GM12892 (cell line): ENCODE measurements at places on chromosomes 5 and 9.

DNA sequence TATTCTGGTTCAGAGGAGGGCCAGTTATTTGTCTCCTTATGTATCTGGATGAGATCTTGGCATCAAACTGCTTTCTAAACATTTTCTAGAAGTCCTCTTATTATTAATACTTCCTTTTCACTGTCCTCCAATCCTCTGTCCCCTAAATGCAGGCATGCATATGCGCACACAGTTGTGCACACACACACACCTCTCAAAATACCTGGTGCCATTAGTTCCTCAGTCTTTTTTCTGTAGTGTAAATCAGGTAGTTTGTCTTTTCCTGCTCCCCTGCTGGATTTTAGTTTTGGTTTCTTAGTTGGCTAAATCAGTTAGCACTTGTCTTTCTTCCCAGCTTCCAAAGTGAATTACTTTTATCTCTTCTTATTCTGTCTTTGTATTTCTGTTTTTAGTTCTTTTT, 55.8 kb upstream of the LRRC70 start:
- no peak for DNase-seq

DNA sequence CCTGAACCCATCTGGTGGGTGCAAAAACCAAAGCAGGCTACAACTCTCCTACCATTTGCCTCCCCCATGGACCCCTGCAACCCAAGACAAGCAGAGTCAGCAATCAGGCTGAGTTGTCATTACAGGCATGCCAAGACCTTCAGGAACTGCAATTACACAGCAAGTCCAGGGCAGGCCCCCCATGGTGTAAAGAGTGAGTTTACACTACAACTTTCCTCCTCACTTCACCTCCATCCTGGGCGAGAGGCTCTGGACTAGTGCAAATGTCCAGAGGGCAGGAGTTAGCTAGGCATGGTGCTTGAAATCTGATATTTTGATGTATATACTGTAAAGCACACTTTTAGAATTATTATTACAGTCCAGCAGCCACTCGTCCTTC, 7.0 kb upstream of the P4HA2 start:
- no peak for DNase-seq

GRCh38 chr5:163106098-163106497, 331.3 kb upstream of the CCNG1 start:
- no peak for DNase-seq

DNA sequence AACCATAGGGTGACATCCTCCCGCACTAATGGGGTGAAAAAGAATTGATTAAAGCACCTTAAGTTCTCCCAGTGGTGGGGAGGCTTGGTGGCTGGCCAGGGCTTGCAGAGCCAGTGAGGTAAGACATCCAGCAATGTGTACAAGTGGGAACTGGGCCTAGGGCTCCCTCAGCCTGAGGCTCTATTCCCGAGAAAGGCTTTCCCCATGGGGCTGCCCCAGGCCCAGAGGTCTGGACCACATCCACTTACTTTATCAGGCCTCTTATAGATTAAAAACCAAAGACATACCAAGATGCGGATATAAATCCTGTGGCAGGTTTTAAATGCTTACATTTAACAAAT, 35.3 kb downstream of the C5orf15 start:
- no peak for DNase-seq

DNA sequence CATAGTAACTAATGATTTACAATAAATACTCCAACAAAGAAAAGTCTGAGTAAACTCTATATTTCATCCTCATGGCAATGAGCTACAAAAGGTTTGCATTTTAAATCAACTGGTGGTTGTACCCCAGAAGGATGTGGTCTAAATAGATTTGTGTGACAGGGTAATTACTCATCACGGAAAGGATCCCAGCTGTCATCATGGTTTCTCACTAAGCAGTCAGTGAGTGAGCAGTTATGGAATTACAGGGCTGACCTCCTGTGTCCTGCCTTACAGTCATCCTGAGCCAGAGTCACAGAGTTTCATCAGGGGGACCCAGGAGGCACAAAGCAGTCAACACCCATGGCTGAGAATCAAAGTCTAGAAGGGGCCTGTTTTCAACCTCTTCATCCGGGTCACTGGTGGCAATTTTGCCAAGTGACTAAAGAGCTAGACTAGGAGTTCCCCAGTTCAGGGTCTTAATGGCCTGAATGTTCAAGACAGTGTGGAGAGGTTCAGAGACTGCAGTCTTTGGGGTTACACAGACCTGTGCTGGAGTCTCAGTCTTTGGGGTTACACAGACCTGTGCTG, 210.7 kb upstream of the SLC24A2 start:
- DNase-seq: no peak

DNA sequence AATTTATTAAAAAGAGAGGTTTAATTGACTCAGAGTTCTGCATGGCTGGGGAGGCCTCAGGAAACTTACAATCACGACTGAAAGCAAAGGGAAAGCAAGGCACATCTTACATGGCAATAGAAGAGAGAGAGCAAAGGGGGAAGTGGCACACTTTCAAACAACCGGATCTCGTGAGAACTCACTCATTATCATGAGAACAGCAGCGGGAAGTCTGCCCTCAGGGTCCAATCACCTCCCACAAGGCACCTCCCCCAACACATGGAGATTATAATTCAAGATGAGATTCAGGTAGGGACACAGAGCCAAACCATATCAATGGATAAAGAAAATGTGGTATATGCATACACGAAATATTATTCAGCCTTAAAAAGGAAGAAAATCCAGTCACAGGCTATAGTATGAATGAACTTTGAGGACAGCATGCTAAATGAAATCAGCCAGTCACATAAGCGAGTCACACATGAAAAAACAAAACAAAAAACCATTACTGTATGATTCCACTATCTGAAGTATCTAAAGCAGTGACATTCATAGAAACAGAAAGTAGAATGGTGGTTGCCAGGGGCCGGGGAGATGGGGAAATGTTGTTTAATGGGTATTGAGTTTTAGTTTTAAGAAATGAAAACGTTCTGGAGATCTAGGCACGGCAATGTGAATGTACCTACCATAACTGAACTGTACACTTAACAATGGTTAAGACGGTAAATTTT, 83.4 kb upstream of the PCA3 start:
- no peak for DNase-seq

DNA sequence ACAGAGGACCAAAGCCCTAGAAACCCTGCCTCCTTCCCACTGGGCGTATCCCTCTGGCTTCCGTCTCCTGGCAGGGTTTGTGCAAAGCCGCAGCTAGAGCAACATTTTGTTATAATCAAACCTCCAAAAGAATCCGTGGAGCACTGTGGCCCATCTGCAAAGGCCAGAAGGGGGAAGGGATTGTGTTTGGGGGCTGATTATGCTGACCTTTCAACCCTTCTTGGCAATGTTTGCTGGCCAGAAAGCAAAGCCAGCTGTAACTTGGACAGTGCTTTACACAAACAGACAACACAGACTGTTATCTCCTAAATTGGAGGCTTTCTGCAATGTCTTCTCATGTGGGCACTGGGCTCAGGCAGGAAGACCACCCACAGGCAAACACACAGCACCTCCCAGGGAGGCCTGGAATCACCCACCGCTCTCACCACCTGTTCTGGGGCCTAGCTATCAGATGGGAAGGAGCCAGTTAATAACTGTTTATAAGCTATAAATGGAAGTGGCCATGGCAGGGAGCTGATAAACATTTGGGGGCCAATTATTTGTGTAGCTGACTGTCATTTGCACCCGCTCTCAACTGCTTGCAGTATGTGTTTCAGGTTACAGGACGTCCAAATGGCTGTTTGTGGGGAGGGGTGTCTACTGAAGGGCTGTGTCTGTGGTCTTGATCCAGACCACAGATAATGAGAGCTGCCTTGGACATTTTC, 121.6 kb upstream of the ERCC6L2 start:
- DNase-seq: no peak

DNA sequence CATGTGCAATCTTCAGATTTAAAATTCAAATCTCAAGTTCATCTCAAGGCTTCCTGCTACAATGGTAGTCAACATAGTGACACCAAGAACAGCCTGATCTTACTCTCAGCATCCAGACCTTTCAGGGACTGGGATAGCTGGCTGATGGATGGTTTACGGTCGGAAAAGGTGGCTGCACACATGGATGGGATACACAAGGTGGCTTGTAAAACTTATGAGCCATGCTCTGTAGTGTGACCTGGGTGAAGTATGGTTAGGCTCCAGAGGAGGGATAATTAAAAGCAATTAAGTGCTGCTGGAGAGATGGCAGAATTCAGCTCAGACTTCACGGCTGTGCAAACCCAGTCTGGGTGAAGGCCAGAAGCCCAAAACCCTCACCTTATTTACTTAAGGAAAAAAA, 379.5 kb downstream of the NFIB start:
- DNase-seq: no peak

DNA sequence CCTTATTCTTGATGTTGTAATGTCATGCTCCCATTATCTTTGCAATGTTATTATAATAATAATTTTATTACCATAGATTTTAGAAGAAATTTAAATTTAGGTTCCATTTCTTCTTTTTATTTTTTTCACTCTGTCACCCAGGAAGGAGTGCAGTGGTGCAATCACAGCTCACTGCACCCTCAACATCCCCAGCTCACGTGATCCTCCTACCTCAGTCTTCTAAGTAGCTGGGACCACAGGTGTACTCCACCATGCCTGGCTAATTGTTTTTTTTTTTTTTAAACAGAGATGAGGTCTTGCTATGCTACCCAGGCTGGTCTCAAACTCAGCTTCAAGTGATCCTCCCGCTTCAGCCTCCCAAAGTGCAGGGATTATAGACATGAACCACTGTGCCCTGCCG, 11.9 kb downstream of the ZFR start:
- no peak for DNase-seq

GRCh38 chr5:159732220-159732619, 184.1 kb upstream of the ADRA1B start:
- DNase-seq: no peak

DNA sequence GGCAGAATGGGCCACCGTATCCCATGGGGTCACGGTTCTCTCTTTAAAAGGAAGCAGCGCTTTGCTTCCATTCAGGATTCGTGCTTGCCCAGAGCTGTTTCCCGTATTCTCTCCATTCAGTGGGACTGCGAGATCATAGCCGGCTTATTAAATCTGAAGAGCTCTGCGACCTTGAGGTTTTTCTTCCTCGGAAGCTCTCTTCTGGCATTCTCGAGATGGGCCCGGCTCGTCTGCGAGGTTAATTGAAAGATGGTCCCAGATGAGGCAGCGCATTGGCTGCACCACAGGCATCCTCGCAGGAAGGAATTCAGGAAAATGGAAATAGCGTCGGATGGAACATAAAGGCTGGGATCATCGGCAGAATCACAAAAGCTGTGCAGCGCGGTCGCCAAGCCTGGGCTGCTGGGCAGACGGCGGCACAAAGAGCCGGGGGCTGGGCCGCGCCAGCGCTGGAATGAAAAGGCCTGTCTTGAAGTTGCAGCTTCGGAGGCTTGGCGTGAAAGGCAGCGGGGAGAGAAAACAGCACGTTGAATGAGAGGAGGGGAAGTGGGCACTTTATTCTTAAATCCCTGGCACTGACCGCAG, 236.2 kb downstream of the IRX2 start:
- no peak for DNase-seq

GRCh38 chr9:125380406-125380805, 118.8 kb downstream of the GAPVD1 start:
- DNase-seq: no peak

- no peak for DNase-seq
Measured at GRCh38 chr5:17370651-17371050, 127.4 kb upstream of the TAF11L2 start.

GRCh38 chr5:154196955-154197652, 6.6 kb downstream of the GALNT10 start:
- DNase-seq: no peak

- DNase-seq: no peak
Measured at GRCh38 chr5:148856009-148856367, 29.6 kb downstream of the ADRB2 start.

DNA sequence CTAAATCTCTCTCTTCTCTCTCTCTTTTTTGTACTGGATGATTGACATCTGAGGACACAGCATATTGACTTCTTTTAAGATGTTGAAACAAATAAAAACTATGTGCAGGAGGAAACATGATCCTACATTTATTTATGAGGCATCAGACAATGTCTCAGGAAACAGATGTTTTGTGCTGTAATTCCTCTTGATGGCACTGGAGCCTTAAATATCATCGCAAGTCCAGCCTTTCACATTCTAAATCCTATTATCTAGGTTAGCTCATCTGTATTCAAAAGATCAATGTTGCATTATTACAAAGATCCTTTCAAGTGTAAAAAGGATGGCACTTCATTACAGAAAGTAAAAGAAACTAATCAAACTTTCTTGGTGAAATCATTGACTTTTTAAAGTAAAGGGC, 63.9 kb downstream of the MAT2B start:
- DNase-seq: no peak

GRCh38 chr9:88390371-88390990, 2.2 kb downstream of the SPIN1 start:
- DNase-seq: no peak

GRCh38 chr5:10621832-10622231, 58.0 kb downstream of the ANKRD33B start:
- DNase-seq: no peak

- no peak for DNase-seq
Measured at GRCh38 chr9:107952773-107953172, 463.2 kb upstream of the KLF4 start.

- DNase-seq: no peak
Measured at GRCh38 chr9:109717342-109717741, 62.7 kb upstream of the PALM2AKAP2 start.

DNA sequence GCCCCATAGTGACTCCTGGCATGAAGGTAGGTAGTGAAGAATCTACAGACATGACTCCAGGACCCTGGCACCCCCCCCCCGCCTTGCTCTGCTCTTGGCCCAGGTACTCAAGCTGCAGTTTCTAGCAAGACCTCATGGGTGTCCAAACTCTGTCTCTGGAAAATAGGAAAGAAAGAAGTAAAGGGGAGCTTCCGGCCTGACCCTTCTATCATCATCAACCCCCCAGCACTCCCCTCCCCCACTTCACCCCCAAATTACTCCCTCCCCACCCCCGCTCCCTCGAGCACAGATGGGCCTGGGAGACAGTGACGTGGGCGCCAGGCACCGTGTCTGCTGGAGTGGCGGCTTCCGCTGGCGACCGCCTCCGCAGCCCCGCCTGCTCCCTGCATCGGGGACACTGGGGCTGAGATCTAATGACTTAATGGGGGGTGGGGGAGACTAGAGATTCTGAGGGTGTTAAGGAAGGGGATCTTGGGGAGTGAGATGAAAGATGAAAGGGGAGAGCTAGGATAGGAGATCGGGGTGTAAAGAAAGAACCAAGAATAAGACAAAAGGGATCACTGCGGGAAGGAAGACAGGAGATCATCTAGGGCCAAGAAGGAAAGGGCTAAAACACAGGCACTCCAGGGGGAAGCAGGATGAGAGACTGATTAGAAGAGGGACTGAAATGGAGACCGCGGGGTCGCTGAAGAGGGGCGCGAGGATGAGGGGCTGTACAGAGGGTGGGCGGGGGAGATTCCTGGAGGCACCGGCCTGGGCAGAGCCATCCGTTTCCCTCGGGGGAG, 1.1 kb upstream of the DNAJB5 start:
- no peak for DNase-seq

GRCh38 chr9:2087500-2088313, 72.6 kb downstream of the SMARCA2 start:
- DNase-seq: peak; percentile 17
